ENCODE measurements at places on chromosomes 4 and X.

GRCh38 chrX:31376408-31377022, 304.7 kb upstream of the FTHL17 start:
- DNase-seq = no peak

DNA sequence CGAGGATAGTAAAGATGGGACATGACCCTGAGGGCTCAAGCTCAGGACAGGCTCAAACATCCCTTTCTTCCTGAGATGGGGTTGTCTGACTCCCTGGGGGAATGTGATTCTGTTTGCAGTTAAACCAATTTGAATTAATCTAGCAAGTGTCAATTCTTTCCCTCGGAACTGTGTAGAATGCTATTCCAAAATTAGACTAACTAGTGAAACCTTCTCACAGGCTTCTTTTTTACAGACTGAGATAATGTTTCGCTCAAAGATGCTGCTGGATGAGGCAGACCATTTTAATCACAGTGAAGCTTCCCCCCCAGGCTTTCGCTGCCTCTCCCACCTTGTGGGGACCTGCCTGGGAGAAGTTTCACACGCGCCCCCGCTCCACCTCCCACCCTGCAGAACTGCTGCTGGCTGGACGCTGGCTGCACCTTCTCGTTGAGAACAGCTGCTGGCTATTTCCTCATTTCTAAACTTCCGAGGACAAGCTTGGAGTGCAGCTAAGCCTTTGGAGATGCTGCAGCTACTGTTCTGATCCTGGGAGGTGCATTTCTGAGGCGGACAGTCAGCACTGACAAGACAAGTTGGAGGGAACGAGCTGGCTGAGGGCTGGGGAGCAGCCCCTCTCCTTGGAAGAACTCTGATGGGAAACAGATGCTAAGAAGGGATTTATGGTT, 297.8 kb downstream of the RAPGEF2 start:
- DNase-seq = no peak

DNA sequence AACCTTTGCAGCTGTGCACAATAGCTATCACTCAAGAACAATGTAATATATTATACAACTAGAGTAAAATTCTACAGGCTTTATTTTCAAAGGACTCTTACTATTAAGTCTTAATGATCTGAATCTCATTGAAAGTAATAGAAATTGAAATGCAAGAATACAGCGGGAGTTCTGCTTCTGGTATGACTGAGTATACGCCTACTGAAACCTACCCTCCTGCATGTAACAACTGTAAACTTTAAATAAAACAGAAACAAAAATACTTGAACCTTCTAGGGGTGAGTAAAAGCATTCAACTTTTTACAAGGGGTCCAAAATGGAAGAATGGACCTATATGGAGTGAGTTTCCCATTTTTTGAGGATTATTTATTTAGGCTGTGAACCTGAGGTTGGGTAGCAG, 13.5 kb downstream of the DCHS2 start:
- no peak for DNase-seq

DNA sequence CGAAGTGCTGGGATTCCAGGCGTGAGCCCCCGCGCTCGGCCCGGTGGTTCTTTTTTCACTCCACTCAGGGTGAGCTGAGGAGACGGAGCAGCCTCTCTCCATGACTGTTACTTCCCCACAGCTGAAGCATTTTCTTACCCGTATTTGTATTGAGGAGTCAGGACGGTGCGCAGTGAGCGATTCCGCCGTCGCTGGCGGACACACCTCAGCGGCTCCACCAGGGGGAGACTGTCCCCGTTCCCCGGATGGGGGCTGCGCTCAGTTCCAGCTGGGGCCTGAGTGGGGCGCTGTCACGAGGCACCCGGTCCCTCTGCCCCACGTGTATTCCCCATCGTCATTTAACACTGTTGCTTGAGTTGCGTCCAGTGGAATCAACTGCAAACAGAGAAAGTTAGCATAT, 844.0 kb upstream of the FRG1 start:
- DNase-seq = no peak

GRCh38 chrX:25337841-25338240, 322.1 kb upstream of the ARX start:
- no peak for DNase-seq

- peak; percentile 51 for DNase-seq
Observed at GRCh38 chr4:158327525-158327924, 117.2 kb downstream of the TMEM144 start.

DNA sequence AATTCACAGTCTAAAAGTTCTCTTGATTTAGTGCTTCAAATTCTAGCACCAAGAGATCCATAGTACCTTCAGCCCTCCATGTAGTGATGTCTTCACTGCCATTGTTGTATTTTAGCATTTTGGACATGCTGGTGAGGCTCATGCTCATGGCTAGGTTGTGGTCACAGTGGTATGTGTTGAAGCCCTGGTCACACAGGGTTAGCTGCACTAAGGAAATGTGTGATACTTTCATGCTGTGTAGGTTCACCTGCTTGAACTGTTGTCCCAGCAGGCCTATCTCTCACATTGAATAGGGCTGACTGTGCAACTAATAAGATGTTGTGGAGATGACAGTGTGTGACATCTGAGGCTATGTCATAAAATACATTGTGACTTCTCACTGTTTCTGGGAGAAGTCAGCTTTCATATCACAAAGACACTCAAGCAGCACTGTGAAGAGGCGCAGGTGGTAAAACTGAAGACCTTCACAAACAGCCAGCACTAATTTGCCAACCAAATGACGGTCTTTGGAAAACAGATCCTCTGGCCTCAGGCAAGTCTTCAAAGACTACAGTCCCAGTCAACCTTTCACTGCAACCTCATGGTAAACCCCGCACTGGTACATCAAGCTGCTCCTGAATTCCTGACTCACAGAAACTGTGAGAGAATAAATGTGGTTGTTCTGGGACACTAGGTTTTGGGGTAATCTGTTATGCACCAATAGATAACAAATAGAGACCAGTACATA, 17.4 kb upstream of the ADH4 start:
- no peak for DNase-seq

GRCh38 chr4:52635560-52635959, 23.5 kb downstream of the USP46 start:
- no peak for DNase-seq

GRCh38 chr4:7902101-7902553, 37.5 kb downstream of the AFAP1 start:
- no peak for DNase-seq

- peak; percentile 57 for DNase-seq
Observed at GRCh38 chr4:52234561-52235440, 183.7 kb downstream of the SPATA18 start.

DNA sequence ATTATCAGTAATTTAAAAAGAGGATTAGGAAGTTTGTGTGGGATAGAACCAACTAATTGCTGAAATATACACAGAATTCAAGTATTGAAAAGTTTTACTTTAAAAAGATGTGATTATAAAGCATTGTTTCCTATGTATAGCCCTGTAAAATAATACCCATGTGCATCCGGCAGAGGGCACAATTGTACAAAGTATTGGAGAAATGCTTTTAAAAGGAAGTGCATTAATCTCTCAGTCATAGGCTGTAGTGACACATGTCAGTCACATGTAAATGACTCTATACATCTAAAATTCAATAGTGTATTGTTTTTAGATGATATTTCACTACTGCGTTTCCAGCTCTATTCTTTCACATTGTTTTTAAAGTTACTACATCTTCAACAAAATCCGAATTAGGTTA, 9.7 kb upstream of the GEMIN8 start:
- DNase-seq = peak; percentile 42

DNA sequence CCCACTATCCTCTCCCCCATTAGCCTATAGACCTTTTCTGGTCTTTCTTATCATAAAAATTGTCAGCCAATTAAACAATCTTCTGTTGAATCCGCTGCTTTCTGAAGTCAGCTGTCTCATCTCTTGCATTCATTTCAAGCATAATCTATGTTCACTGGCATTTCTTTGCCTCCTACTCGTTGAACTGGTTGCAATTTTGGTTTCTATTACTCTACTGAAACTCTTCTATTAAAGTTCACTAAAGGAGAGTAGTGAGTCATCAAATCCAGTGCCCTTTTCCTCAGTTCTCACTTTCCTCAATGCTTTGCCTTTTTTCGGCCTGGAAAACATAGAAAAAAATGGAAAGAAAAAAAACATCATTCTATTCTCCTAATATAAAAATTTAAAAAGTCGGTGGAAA, 23.9 kb upstream of the CXCL13 start:
- peak; percentile 79 for DNase-seq

GRCh38 chrX:43349363-43349762, 306.7 kb upstream of the MAOA start:
- DNase-seq = peak; percentile 51

- no peak for DNase-seq
Observed at GRCh38 chr4:101229116-101229515, 118.2 kb downstream of the PPP3CA start.

DNA sequence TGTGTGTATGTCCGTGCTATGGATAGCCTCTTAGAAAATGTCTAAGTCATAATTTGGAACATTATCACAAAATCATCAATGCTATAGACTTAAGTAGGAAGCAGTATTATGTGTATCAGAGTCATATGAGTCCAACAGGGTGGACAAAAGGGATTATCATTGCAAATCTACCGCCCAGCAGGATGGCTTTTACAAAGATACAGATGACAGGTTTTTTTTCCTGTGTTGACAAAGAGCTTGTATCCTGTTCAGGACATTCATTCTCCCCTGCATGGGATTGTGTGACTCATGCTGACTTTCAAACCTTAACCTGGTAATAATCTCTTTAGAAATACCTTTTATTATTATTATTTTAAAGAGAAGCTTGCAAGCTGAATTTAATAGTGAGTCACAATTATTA, 310.3 kb upstream of the GNPDA2 start:
- DNase-seq = peak; percentile 8

- DNase-seq = no peak
Observed at GRCh38 chr4:136731025-136731424, 801.3 kb downstream of the PCDH18 start.

DNA sequence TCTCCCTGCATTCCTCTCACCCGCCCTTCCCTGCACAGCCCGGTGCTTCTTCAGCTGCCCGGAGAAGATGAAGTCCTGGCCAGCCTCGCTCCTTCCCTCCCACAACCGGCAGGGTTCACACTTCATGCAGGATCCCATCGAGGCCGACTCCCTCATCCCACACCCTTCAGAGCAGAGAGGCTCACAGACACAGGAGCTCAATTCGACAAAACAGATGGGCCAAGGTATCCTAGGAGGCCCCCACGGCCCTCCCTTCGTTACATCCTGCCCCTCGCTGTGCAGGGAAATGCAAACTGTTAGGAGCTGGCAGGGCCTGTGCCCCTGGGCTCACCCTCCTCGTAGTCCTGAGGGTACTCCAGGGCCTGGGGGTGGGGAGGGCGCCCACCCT, 238.1 kb downstream of the DHRSX start:
- no peak for DNase-seq

DNA sequence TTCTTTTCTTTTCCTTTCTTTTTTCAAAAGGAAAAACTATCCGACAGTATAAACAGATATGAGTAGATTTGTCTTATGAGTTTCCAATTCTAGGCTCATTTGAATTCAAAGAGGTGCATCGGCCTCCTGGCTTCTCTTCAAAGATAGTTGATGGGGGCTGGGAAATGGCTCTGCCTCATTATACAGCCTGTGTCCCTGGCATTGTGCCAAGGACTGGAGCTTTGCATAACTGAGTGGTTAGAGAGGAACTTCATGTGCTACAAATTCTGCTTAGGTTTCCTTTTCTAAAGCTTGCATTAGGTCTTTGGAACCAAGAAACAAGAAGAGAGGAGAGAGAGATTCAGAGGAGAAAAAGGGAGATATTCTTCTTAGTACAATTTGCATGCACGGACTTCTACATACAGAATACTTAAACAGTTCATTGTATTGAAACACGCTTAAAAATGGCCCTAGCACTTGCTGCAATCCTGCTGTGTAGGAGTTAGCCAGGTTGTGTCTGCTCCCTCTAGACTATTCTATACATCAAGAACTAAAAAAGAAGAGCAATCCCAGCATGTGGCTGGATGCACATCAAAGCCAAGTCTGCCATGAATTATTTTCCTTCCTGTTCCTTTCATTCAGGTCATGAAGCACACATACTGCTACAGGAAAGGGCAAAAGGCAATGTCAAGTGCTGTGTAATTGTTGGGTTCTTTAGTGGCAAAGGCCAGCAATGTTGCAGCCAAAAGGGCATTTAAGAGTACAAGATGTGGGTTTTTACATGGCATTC, 70.9 kb downstream of the INTS12 start:
- peak; percentile 26 for DNase-seq

DNA sequence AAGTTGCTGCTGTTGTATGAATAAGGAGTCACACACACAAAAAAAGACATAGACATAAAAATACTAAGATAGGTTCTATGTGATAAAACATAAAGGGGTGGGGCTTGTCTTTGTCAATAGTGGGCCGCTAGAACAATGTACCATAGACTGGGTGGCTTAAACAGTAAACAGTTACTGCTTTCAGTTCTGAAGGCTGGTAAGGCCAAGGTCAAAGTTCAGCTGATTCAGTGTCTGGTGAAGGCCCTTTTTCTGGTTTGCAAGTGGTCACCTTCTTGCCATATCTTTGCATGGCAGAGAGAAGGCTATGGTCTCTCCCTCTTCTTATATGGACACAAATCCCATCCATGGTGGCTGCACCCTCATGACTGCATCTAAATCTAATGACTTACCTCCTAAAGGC, 1980.7 kb downstream of the PCDH7 start:
- no peak for DNase-seq

DNA sequence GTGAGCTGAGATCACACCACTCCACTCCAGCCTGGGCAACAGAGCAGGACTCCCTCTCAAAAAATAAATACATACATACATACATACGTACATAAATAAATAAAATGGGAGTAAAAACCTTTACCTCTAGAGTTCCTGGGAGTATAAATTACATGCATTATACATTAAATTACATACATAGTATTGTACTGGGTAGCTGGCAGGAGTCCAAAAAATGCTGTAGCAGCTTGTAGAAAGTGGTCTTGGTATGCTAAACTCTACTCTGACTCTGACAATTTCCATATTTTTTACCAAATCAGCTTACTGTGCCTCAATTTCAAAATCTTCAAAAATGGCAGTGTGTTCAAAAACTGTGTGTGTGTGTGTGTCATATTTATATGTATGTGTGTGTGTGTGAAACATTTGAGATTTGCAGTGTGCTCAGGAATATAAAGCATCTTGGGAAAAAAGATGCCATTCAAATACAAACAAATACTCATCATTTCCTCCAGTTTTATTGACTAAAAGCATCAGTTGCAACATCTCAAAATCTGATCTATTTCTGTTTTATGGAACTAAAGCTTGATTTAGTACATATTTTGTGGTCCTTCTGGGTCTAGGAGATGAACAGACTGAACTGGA, 171.7 kb downstream of the SHROOM3 start:
- no peak for DNase-seq

DNA sequence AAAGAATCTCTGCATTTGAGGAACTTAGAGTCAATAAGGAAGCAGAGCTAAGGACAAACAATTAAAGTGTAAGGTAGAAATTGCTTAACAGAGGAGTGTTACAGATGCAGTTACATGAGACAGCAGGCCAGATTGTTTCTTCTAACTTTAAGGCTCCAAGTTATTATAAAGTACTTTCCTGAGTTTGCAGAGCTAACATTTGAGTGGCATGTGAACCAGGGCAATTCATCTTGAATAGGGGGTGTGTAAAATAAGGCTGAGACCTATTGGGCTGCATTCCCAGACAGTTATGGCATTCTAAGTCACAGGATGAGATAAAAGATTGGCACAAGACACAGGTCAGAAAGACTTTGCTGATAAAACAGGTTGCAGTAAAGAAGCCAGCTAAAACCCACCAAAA, 7.6 kb upstream of the LNX1 start:
- DNase-seq = peak; percentile 40

GRCh38 chr4:86338989-86339388, 20.9 kb downstream of the MAPK10 start:
- DNase-seq = peak; percentile 90
